ENCODE measurements at places on chromosomes 13 and 19.

GRCh38 chr13:24272452-24273161 is 36.8 kb upstream of the C1QTNF9 start:
- no peak for DNase-seq

DNA sequence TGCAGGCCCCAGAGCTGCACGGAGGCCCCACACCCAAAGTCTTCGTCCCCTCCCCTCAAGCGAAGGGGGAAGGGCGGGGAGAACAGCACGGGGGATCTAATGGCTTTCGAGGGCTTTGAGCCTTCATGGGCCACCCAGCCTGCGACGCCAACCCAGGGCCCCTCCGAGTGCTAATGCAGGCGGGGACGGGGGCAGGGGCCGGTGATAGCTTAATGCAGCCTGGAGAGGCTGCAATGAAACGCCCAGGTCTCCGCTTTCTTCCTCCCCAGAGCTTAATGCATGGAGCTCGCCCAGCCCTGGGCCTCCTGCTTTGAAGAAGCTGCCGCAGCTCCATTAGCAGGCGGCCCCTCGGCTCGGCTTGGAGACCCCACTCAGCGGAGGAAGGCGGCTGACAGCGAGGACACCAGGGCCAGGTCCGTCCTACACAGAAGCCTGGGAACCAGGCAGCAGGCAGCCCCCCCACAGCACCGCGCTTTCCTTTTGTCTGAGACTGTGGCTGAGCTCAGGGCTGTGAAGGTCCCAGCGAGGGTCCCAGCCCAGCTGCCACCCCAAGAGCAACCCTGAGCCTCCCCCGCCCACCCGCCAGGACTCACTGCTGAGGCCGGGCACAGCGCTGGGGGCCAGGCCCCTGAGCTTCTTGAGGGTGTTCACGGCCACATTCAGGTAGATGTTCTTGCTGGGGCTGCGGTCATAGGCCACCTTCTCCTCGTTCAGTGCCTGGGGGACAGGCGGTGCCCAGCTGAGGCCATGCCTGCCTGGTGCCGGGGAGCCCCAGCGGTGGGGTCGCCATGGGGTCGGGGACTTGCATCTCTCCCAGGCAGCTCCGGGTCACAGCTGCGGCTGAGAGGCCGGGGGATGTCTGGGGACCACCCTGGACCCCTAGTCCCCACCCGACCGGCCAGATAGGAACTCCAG is 7.5 kb upstream of the ATP8B3 start:
- DNase-seq = no peak

GRCh38 chr19:16773259-16773658 is 53.6 kb downstream of the NWD1 start:
- DNase-seq = no peak

GRCh38 chr13:80462037-80462436 is 121.1 kb upstream of the SPRY2 start:
- DNase-seq = no peak

- DNase-seq = no peak
Observed at GRCh38 chr13:28623782-28624706, 34.9 kb upstream of the POMP start.

GRCh38 chr19:35447606-35448469 is at the start of gene FFAR2:
Gene FFAR2, plus strand, starts transcription at chr19:35448257. Its CDS starts 1,458 bp downstream, at chr19:35449715.
- no peak for DNase-seq

GRCh38 chr19:54141356-54141755 is 3.8 kb downstream of the CNOT3 start:
- no peak for DNase-seq

DNA sequence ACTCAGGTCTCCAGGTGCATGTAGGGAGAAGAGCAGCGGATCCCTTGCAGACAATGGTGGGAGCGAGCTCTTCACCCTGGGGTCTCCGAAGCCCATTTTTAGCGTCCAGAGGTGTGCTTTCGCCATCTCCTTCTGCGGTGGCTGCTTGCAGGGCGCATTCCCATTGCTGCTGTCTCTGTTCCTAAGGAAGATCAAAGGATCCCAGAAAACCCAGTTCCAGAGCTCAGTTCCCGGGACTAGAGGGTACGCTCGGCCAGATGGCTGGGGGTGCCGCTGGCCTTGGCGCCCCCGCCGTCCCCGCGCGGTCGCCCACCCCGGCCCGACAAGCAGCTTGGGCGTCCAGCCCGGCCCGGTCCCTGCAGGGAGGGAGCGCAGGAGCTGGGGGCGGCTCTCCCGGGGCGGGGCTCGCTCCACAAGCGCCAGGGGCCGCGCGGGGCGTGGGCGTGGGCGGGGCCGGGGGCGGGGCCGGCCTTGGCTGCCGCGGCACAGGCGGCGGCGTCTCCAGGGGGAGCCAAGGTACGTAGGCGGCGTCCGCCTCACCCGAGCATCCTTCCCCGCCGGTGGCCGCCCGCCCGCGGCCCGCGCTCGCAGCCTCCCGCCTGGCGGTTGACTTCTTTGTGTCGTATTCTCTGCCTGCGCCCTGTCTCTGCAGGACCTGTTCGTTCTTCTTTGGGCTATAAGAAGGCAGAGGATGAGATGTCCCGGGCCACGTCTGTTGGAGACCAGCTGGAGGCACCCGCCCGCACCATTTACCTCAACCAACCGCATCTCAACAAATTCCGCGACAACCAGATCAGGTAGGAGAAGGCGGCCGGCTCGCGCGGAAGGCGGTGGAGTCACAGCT is 96.8 kb downstream of the ATP8A2 start:
- DNase-seq = peak; percentile 29

DNA sequence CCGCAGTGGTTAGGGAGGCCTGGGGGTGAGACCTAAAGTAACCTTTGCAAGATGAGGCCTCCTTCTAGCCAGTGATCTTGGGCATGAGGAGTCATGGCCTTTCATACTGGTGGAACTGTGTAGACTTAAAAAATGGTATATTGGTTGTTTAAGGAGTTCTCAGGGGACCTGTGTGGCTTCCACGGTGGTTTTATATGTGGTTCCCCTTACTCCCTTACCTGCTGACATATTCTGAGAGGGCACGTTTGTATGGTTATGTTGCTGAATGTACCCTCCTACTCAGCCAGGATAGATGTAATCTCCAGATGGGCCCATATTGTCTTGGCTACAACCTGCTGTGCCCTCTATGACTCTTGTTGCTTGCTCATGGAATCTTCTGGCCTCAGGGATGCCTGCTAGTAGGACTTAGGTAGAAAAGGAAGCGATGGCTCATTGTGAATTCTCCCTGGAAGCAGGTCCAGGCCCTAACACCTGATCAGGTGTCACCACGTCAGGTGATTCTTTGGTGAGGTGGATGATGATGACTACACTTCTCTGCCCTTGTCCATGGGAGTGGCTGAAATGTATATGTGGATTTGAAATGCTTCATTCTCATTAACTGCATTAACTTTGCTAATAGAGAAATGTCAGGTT is 1.8 kb downstream of the ZNF460 start:
- no peak for DNase-seq

- DNase-seq = no peak
Observed at GRCh38 chr13:42107421-42107820, 59.0 kb downstream of the DGKH start.

- no peak for DNase-seq
Observed at GRCh38 chr19:35165200-35166058, 10.9 kb downstream of the FXYD5 start.

DNA sequence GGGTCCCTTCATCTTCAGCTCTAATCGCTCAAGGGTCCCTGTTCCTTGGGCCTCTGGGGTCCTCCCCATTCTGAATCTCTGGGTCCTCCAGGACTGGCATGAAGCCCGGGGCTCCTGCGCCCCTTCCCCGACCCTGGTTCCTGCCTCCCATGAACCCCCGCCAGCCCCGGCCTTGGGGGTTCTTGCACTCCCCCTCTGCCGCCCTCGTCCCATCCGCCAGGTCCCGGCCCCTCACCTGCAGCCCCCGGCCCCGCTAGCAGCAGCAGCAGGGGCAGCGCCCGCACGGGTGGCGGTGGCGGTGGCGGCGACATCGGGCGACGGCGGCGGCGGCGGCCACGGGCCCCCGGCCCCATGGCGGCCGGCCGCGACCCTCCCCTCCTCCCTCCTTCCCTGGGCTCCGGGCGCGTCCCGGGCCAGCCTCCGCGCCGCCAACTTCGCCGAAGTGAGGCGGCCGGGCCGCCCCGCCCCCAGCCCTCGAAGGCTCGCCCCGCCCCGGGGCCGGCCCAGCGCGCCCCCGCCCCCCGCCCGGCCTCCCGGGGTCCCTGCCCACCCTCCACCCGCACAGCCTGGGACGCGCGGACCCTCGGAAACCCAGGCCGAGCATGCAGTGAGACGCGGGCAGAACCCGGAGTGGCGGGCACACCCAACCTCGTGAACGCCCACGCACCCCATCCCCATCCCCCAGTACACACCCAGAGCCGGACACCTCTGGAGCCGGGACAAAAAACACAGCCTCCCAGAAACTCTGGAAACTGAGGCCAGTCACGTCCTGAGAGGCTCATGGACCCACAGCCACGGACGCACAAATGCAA is at the start of gene NOTCH3:
TSS of gene NOTCH3 (minus strand) at position 443 of the 812 bp plus-strand sequence. CDS start at position 353, 90 bp downstream.
- DNase-seq = no peak

DNA sequence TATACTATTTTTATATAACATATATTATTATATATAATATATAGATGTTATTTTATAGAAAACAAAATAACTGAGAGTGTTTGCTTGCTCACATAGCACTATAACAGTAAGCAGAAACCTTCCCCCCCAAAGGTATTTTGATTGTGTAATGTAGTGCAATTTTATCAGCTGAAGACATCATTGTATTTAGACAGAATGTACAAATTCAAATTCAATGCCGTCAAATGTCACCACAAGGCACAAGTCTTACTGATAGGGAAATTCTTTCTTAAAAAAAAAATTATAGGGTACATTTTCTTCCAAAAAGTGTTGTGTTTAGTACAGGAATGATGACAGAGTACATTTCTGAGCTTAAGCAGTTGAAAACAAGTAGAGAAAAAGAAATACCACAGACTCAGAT is 1147.1 kb upstream of the SPRY2 start:
- no peak for DNase-seq

DNA sequence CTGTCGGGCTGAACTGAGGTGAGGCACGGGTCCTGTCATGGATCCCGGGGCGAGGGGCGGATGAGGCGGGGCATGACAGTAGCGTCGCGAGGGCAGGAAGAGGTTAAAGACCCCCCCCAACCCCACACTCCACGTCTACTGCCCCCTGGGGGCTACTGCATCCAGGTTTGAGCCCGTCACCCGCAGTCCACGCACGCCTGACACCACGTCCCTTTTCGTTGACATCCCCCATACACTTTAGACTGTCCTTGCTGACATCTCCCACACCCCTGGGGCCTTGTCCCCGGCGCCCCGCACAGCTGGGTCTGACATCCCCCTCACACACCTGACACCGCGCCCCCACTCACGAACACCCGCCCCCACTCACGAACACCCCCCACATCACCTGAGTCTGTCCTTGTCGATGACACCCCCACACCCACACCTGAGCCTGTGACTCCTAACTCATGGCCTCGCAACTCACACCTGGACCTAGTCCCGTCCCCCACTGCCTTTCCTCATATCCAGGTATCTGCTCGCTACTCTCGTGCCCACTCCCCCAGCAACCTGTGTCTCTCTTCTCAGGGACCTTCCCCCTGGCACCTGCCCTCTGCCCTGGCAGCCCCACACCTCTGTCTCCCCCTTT is 416 bp downstream of the SLC25A42 start:
- no peak for DNase-seq

DNA sequence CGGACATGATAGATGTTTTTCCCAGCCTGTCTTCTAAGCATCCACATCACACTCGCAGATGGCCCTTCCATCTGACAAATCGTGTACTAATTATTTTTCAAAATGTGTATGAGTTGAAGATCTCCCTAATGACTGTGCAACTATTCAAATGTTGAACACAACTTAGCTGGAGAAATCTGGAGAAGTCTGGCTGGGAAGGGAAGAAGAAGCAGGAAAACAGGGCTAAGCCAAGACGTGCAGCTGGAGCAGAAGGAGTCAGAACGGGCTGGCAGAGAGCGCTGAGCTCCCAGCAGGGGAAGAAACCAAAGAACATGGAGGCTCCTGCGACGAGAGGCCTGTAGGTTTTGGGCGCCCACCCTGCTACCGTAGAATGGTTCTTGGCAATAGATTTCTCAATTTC is 13.2 kb upstream of the LATS2 start:
- no peak for DNase-seq

GRCh38 chr19:778910-779653 is 18.2 kb upstream of the PTBP1 start:
- DNase-seq = no peak

DNA sequence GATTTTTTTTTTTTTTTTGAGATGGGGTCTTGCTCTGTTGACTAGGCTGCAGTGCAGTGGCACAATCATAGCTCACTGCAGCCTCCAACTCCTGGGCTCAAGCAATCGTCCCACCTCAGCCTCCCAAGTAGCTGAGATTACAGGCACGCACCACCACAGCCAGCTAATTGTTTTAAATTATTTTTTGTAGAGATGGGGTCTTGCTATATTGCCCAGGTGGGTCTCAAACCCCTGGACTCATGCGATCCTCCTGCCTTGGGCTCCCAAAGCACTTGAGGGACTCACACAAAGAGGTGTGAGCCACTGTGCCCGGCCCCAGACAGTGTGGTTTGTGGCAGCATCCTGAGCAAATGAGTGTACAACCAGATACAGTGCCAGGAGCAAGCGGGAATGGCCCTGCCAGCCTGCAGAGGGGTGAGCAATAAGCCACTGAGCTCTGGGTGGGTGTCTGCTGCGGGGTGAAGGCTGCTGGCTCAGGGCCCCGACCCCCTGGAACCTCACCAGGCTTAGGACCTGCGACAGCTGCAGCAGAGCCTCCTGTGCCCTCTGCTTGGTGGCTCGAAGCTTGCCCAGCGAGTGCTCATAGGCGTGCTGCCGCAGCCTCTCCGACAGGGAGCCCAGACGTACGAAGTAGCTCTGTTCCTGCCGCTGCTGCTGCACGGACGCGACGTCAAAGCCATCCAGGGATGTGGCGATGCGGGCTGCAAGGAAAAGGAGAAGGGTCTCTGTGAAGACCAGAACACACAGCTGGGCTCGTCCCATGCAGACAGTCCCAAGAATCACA is 15.9 kb upstream of the TICAM1 start:
- no peak for DNase-seq

Data from GM12891 (cell line).